ENCODE measurements at places on chromosomes 2 and 18.

GRCh38 chr2:24015562-24016375 is 5.9 kb downstream of the MFSD2B start:
- DNase-seq: no peak

GRCh38 chr2:29723255-29724001 is 198.0 kb downstream of the ALK start:
- DNase-seq: no peak

DNA sequence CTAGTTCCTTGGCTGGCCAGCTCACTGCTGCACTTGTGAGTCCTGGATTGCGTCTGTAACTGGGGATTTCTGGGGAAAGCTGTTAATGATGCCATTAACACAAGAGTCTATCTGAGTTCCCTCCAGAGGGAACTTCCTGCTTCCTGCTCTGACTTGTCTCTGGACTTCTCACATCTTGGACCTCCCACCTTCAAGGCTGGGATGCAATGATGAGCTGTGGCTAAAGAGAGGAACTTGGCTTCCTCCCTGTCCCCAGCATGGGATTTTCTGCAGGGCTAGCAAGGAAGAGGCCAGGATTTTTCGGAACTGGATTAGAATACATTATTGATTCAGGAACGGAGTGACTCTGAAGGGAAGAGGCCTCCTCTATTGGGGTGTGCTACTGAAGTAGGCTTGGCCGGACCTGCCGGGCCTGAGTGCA is 155.5 kb downstream of the CLIP4 start:
- DNase-seq: no peak

DNA sequence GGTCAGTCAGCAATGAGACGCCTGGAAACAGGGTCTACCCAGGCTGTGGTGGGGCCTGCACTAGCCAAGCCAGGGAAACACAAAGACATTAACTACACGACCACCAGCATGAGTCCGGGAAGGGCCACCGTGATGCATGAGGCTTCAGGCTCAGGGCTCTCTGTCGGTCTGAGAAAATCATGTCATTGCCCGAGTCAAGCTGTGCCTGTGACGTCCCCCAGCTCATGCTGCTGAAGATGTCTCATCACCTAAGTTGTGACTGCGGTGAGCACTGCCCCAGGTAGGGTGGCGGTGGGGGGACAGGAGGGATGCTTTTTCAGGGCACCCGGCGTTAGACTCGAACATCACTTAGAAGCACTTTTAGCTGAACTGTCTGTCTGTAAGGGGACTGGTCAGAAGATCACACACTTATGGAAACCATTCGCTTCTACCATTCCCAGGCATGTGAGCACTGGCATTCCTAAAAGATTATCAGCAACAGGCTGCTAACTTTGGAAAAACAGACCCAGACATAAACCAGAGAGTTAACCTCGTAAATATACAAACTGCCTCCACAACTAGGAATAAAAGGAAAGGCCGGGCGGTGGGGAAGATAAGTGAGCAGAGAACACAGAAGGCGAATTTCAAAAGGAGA is 234.5 kb downstream of the HDAC4 start:
- no peak for DNase-seq
